ENCODE measurements at places on chromosomes 7 and 10.
A peak's percentile ranks its signal among the peaks of the same experiment; 100 is the strongest.

GRCh38 chr7:16914771-16915170 lies 33.0 kb upstream of the AGR3 start:
- no peak for DNase-seq

GRCh38 chr10:126997801-126998590 lies 92.8 kb downstream of the DOCK1 start:
- no peak for DNase-seq

- DNase-seq, result no peak
These were observed 6.0 kb upstream of the ELFN1 start for GRCh38 chr7:1663857-1664651.

- DNase-seq, result peak; percentile 4
These were observed 232.6 kb upstream of the AUTS2 start for GRCh38 chr7:69365651-69366192.

DNA sequence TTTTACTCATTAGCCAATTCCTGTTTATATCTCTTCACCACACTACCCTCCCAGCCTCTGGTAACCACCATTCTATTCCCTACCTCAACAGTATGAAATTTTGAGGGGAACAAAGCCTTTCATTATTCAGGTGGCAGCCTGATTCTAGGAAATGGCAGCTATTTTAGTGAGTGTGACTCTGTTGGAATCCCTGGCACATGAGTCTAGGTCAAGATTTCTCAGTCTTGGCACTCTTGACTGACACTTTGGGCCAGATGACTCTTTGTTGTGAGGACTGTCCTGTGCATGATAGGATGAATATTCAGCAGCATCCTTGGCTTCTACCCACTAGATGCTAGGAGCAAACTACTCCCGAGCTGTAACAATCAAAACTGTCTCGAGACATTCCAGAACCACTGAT lies 322.8 kb upstream of the PHYHIPL start:
- no peak for DNase-seq

DNA sequence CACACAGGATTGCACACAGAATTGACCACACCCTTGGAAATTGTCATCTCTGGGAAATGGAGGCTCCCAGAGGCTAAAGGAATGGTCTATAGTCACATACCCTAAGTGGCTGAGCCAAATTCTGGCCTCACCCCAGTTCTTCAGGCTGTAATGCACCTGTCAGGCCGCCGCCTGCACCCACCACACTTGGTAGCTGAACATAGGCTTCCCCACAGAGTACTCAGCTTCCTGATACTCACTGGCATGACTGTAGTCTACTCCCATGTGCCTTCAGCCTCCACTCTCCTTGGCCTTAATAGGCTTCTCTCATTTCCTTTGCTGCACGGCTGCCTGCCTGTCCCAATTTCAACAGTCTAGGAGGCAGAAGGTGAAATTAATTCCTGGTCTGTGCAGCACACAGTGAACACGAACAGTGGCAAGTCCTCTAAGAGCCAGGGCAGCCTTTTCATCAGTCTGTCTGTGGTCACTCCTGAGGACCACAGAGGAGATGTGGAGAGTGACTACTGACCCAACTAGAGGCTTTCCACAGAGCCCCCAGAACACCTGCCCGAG lies 42.5 kb downstream of the NUDCD3 start:
- no peak for DNase-seq

DNA sequence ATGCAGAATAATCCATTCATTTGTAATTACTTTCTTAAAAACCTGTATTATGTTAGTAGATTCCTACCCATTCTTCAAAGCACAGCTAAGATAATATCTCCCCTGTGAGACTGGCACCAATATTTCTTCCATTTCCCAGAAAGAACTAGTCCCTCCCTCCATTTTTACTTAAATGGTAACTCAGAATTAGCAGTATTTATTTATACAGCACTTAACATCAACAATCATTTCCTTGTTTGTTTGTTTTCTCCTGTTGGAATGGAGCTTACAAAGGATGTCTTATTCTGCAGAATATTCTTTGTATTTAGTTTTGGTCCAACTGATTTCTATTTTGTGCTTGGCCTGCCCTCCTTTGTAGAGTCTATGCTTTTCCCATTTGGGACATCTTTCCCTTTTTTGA lies 32.1 kb upstream of the PTPN12 start:
- no peak for DNase-seq

- DNase-seq, result no peak
These were observed 39.9 kb upstream of the FGL2 start for GRCh38 chr7:77239471-77239870.

DNA sequence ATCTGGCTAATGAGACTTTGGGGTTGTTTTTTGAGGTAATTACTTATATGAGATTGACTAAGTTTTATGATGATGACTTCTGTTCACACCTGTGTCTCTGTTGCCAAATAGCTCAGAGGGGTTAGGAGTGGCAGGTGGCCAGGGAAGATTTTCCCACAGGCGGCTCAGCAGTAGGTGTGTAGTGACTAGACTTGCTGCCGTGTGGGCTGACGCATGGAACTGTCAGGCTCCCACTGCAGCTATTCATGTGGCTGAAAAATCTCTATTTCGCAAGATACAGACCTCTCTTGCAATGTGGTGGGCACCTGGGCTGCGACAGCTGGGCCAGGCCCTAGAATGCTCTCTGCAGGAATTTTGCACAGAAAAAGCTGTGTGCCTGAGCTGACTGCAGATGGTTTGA lies 1.4 kb downstream of the CPA4 start:
- no peak for DNase-seq

- no peak for DNase-seq
These were observed 970.9 kb upstream of the LRRN3 start for GRCh38 chr7:110119883-110120581.

DNA sequence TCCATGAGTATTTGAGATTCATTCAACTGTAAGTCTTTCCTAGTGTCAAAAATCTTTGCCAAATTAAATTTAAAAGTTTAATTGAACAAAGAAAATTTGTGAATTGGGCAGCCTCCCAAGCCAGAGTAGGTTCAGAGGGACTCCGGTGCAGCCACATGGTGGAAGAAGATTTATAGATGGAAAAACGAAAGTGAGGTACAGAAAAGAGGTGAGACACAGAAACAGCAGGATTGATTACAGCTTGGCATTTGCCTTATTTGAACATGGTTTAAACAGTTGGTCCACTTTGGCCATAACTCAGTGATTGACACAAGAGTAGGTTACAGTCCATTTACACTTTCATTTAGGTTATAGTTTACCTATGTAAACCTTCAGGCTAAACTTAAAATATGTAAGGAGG lies 465.8 kb downstream of the ARL4A start:
- DNase-seq, result no peak

DNA sequence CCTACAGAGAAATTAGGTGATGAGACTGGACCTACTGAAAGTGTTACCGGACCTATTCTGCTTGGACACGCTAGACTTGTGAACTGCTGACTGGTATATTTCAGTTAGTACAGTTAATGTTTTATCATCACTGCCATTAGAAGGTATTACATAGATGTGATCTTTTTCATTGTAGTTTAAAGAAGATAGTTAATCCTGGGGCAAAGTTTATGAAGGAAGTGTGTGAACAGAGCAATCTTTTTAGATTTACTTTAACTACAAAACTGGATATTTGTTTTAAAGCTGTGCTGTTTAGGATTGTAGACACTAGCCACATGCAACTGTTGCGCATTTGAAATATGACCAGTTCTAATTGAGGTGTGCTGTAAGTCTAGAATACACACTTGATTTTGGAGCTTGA lies 446.7 kb downstream of the AUTS2 start:
- DNase-seq, result no peak

All from NCI-H2029 treated with DMSO at 0.1 percent for 48 hours (cell line).